ENCODE measurements at places on chromosomes 3 and 15. TPM values are rescaled to one million over a fixed set of nuclear protein-coding genes. Genes with fewer than 3 reads are reported as not detected.

Gene HEG1
- 101 TPM for total RNA-seq

Gene ANKRD63
- total RNA-seq, result not detected

Gene ACKR4
- 7.6 TPM for total RNA-seq

Gene PLSCR2
- total RNA-seq, result 0.43 TPM

Gene ACSBG1
- not detected for total RNA-seq

Gene HACD3
- total RNA-seq, result 20.6 TPM

Gene TRIM59
- total RNA-seq, result 2.4 TPM

Gene SAXO2
- total RNA-seq, result 2.1 TPM

Gene SEC62
- 155 TPM for total RNA-seq

Gene TRIM42
- total RNA-seq, result not detected

Gene APOD
- total RNA-seq, result 221 TPM

Gene SH2D7
- total RNA-seq, result not detected

Gene NPAP1
- total RNA-seq, result not detected

Gene EPHA3
- total RNA-seq, result 15.5 TPM

Gene PRICKLE2
- total RNA-seq, result 34.9 TPM

Gene TAGLN3
- total RNA-seq, result not detected

Gene PARP16
- 7.4 TPM for total RNA-seq

All from posterior vena cava (tissue), 2 donors.